ENCODE measurements at places on chromosomes 12 and 14. TPM values are rescaled to one million over a fixed set of nuclear protein-coding genes. Genes with fewer than 3 reads are reported as not detected.

- no peak for DNase-seq
Measured at GRCh38 chr14:64454671-64455070, 10.6 kb upstream of the AKAP5 start.

- no peak for DNase-seq
Measured at GRCh38 chr12:12990700-12991468, 9.2 kb downstream of the HEBP1 start.

The ASCL1 gene
- 0.08 TPM for polyA plus RNA-seq

The APAF1 gene
- polyA plus RNA-seq: 46.2 TPM

DNA sequence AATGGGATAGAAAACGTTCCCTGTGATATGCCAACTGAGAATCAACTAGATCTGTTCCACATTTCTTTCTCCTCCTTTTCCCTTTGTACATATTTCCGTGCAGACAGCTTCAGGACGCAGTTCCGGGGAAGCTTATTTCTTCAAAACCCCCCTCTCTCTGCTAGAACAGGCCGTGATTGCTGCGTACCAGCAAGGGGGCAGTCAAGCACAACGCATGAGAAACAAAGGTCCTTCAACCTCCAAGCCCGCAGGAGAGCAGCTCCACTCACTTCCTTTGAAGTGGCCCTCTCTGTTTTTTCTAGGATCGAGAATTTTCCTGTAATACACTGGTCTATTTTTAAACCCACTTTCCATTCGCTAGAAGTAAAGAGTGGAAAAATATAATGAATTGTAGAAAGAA is 80.8 kb downstream of the ZNF664 start:
- peak; percentile 80 for DNase-seq

DNA sequence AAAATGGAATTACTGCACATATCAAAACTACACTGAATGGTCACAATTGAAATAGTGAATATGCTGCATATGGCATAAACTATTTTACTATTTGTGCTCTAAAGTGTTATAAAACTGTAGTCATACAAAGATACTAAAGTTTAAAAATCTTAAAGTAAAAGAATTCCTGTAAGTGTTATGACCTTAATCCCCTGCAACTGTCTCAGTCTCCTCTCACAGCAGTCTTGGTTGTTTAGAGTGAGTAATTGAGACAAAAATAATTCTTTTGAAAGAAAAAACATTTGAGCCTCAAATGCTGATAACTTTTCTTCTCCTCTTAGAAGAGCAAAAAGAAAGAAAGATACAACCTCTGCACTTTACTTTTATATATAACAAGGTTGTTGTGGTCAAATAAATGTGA is 99.9 kb downstream of the SYT1 start:
- DNase-seq: no peak

- peak; percentile 64 for DNase-seq
Measured at GRCh38 chr14:89351516-89352404, 65.3 kb downstream of the FOXN3 start.

DNA sequence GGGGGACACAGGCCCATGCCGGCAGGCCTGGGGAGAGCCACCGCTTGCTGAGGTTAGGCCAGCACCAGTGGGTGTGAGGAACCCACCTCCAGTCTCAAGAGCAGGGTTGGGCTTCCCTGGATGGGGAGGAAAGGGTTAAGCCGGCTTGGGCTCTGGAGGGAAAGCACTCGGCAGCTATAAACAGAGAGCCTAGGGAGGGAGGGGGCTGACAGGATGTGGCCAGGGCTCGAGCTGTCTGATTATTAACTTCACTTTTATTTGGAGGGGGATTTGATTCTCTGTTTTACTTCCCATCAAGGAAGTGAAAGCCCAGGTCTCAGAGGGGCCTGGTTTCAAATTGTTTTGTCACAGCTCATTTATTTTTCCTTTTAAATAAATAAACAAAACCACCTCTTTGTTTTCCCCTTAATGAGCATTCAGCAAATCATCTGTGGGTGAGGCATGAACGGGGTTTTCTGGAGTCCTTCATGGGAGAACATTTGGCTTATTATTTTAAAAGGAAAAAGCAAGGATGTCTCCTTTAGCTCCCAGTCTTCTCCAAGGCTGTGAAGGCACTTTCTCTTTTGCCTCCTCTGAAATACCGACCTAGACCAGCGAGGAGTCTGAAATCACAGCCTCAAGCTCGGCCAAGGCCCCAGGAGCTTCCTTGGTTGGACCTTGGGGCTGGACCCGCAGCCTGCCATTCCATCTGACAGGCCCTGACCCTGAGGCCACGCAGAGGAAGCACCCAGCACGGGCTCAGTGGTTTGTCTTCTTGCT is 21.9 kb upstream of the ZFP36L1 start:
- peak; percentile 91 for DNase-seq

- DNase-seq: no peak
Measured at GRCh38 chr12:122304924-122305323, 38.6 kb upstream of the VPS33A start.

- DNase-seq: peak; percentile 58
Measured at GRCh38 chr14:69535230-69535848, 39.3 kb downstream of the CCDC177 start.

DNA sequence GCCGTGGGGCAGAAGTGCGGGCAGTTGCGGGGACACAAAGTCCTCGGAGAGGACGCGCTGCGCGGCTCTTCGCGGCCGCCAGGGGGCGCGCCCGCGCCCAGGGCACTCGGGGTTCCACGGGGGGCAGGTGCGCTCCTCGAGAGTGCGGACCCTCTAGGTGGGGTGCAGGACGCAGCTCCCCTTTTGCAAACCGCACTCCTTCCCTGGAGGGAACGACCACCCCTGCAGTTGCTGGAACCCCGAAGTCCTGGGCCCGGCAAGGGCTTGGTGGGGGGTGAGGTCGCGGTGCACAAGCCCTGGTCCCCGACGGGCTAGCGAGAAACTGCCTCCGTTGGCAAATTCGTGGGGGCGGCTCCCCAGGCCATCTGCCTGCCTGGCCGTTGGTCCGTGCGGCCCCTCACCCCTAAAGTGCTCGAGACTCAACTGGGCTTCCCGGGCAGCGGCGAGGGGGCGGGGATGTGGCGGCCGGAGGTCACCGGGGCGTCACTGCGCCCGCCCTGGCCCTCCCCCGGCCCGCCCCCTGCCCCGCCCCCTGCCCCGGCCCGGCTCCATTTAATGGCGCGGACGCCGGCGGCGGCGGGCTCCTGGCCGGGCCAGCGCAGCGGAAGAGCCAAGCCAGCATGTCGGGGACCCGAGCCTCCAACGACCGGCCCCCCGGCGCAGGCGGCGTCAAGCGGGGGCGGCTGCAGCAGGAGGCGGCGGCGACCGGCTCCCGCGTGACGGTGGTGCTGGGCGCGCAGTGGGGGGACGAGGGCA is at the start of gene ADSS1:
Gene ADSS1, plus strand, starts transcription at position 579 of the 756 bp plus-strand sequence. Its CDS starts 42 bp downstream, at position 621.
- DNase-seq: no peak

GRCh38 chr14:73455294-73455693 is 3.1 kb downstream of the NUMB start:
- DNase-seq: no peak

The NRL gene
- polyA plus RNA-seq: 2.6 TPM

DNA sequence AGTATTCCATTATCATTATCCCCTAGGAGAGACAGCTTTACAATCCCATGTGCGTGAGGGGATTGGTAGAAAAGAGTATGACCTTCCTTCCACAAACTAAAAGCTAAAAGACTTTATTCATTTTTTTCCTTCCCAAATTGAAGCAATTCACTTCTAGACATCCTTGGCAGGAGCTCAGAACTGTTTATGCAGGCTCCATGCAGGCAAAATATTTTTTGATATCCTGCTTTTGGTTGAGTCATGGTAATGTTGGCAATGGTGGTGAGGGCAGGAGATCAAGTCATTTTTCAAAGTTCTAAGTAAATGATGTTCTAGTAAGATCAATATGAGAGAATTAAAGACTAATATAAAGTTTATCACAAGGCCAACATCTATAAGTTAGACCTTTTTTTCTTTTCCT is 1.3 kb upstream of the PLEKHG7 start:
- no peak for DNase-seq
